ENCODE measurements at places on chromosomes 2 and 18.

- DNase-seq: no peak
Measured at GRCh38 chr2:27408601-27409320, 630 bp downstream of the PPM1G start.

DNA sequence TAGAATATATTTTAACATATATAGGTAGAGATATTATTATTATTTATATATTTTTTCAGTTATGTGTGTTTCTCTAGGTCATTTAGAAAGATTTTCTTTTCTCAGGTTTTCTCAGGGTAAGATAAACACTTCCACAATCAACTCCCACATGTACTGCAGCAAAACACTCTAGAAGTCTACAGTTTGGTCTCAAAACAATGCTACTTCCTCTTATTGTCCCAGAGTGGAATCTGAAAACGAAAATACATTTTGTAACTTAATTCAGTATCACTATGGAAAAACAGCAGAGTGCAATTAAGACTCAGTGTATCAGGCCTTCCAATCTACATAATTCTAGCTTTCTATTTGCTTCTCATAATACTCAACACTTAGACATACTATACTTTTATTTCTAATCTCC, 190.1 kb upstream of the SLC35G4 start:
- no peak for DNase-seq

- no peak for DNase-seq
Measured at GRCh38 chr2:12722447-12723316, 5.9 kb downstream of the TRIB2 start.

DNA sequence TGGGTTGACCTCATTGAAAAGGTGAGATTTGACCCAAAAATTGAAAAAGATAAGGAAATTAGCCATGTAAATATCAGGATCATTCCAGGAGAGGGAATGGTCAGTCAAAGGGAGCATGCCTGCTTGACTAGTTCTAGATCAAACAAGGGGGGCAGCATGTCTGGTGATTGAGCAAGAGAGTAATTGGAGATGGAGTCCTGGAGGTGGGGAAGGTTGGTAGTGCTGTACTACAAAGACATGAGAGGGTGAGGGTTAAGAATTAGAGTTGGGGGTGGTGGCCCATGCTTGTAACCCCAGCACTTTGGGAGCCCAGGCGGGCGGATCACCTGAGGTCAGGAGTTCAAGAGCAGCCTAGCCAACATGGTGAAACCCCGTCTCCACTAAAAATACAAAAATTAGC, 2.0 kb downstream of the MRPL30 start:
- DNase-seq: no peak

GRCh38 chr18:11570769-11571412, 38.5 kb upstream of the SLC35G4 start:
- DNase-seq: peak; percentile 54

DNA sequence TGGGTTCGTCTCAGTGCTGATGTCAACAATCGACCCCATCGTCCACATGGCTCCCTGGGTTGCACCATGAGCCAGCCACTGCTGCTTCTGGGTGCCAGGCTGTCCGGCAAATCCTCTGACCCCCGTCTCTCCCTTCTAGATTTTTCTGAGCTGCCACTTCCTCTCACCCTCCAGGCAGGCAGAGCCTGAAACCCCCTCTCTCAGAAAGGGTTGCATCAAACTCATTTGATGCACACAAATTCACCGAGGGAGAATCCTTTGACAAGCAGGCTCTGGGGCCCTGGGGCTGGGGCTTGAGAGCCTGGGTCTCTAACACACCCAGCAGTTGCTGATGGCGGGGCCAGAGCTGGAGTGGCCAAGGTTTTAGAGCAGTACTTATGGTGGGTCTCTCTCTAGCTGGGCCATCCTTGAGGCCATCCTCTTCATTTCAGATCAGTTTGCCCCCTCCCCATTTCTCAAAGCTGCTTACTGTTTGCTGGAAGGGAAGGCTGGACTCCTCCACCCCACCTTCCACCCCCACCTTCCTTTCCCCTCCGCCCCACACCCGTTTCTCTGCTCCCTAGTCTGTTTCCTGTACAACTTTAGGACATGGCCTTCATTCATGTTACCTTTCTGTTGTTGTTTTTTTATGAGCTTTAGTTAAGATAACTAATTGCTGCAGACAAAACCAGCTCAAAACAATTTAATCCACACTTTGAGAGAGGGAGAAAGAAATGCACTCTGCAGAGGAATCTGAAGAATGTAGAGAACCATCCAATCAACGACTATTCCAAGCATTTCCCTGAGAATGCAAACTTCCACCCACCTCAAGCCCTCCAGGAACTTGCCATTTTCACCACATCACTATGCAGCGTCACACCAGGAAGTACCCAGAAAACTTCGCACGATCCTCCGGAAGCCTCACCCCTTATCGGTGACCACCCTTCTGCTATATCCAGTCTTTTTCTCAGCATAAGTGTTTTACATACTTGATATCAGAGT, 69.5 kb downstream of the ARL4C start:
- DNase-seq: peak; percentile 95

DNA sequence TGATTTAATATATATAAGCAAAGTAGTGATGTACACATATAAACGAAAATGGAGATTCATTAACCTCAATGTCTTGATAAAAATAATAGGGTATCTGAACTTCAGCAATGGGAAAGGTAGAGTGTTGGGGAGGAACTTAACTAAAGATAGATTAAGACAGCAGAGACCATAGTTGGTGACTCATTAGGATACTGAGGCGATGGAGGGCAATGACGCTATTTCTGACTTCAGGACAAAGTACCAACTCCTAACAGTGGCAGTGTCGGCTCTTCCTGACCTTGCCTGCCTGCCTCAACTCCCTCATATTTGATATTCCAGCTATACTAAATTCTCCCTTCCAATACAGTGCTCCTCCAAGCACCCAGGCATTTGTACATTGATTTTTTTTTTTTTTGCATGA, 98.6 kb downstream of the CDH2 start:
- no peak for DNase-seq

DNA sequence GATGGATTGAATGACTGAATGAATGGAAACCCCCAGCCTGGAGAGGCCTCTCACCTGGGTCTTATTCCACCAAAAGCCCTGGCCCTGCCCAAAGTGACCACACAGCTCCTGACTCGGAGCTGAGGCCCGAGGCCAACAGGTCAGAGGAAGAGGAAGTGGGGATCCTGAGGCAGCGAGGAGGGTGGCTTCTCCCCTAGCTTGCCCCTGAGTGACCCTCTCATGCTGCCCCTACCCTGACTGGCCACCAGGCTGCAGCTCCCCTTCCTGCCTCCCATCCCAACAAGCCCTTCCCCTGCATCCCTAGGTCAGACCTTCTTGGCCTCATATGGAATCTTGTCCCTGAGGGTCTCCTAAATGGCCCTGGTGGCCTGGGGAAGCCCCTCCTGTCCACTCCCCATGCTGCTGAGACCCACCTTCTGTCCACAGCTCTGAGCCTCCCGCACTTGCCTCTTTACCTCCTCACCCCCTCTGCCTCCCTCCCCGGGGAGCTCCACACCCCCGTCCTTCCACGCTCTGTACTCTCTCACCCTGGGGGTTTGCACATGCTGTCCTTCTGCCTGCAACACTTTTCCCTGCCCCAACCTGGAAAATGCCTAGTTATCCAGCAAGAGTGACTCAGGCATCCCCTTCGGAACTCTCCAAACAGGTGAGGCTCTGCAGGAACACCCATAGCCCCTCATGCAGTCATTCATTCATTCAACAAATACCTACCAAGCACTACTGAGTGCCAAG, 134.8 kb upstream of the HDAC4 start:
- no peak for DNase-seq

DNA sequence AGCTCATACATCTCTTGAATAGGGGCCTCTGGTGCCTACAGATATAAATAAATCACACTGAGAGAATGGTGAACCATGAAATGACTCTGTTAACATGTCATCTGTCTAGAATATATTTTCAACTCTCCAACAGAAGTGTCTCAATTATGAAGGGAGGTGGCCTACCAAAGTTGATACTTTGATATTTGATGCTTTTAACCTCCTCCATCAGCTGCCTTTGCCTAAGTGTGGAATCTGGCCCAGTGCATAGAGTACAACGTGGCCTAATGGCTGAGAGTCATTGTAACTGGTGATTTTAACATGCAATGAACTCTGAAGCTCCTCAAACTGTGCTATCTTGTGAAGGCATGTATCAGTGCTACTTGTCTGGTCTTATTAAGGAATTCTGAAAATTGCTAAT, 93.4 kb downstream of the MYO3B start:
- no peak for DNase-seq

DNA sequence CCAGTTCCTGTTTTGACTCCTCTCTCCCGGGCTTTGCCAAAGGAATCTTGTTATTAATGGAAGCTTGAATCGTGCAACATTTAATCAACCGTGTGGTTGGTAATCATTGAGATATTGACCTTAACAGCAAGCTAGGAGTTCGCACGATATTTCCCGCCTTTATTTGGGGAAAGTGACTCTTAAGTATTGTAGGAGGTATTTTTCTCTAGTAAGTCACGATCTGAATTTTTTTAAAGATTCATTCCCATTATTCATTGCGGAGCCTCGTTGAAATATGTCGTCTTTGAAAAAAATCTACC, 663 bp downstream of the NUP35 start:
- no peak for DNase-seq

DNA sequence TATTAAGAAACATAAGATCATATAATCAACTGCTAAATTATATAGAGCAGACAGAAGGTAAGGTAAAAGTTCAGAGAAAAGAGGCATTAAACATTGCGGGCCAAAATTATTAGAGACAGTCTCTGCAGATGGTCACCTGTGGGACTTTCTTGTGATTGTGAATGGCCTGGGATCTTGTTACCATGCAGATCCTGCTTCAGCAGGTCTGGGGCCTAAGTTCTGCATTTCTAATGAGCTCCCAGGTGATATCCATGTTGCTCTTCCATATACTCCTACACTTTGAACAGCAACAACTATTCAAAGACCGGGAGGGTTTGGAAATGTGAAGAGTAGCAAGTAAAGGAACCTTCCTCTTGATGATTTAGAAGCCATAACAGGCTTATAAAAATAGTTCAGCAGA, 8.5 kb upstream of the ETAA1 start:
- DNase-seq: no peak

- DNase-seq: peak; percentile 77
Measured at GRCh38 chr2:28094739-28095138, 204.2 kb downstream of the BABAM2 start.

DNA sequence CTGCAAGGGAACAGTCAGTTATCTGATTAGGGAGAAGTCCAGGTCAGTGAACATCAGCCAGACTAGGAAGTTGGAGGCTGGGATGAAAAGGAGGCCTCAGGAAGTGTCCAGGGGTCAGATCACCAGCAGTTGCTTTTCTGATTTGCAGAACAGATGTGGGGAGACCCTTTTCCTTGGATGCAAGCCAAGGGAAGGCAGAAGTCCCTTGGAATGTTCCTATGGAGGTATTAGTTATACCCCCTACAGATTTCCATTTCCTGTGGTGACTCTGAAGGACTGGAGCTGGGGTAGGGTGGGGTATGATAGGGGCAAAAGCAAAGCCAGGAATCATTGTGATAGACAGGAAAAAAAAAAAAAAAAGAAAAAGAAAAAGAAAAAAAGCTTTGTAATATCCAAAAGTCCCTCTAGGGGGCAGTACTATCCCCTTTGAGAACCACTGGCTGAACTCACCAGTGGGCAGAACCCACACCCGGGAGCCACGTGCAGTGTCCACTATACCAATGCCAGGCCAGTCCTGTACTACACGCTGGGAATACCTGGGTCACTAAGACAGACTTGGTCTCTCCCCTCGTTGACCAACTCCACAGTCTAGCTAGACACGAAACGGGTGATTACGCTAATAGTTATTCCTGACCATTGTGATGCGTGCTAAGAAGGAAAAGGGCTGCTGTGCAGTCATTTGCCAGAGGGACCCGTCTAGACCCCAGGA, 7.4 kb downstream of the DYSF start:
- DNase-seq: no peak

GRCh38 chr2:26380281-26380680, 21.4 kb upstream of the DRC1 start:
- DNase-seq: no peak

- peak; percentile 86 for DNase-seq
Measured at GRCh38 chr2:201618744-201619662, 24.3 kb downstream of the TMEM237 start.

DNA sequence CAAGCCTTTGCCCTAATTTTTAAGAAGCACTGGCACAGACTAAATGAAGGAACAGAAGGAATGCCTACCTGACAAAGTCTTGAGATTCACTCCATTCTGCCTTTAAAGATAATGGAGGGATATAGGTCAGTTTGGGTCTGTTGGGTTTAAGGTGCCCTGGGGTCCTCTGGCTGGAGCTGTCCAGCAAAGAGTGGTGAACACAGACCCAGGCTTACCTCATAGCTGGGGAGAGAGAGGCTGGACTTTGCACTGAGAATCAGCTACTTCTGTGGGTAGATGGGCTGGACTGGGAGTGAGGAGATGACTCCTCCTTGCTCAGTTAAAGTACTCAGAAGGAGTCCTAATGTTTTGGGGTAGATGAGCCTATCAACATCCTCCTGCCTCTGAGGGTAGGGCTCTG, 64.4 kb upstream of the CXCR4 start:
- DNase-seq: no peak

DNA sequence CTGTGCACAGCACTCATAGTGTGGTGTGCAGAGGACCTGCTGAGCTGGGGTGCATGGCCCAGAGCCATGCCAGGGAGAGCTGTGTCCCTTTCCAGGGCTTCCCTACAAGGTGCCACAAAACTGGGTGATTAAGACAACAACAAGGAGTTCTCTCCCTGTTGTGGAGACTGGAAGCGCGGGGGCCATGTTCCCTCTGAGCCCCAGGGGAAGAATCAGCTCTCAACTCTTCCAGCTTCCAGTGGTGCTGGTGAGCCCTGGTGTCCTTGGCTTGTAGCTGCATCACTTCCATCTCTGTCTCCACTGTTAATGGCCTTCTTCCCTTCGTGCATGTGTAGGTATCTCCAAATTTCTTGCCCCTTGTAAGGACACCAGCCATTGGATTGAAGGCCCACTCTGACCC, 73.3 kb downstream of the CABLES1 start:
- no peak for DNase-seq

DNA sequence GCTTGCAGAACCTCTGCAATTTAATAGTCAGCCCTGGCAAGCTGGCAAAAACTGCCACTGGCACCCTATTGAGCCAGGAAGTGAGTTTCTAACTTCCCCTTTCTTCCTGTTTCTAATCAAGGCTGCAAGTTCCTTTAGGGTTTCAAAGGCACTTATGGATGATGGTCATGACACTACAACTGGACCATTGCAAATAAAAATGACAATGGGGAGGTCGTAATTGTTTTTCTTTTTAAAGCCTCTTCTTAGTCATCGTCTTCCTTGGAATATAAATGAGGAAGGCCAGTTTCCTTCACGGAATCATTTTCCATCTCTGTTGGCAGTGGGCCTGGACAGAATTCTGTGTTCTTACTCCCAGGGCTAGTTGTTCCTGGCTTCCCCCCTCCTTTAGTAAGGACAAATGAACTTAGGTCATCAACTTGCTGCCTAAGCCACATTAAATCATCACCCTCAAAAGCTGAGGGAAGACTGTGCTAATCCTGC, 35.8 kb downstream of the SH3RF3 start:
- DNase-seq: peak; percentile 87

- no peak for DNase-seq
Measured at GRCh38 chr18:54742120-54742519, 86.2 kb upstream of the RAB27B start.

- no peak for DNase-seq
Measured at GRCh38 chr18:12291690-12292089, 16.4 kb upstream of the TUBB6 start.

GRCh38 chr2:182170341-182170740, 184.7 kb downstream of the PPP1R1C start:
- no peak for DNase-seq
